Calu3 (cell line): ENCODE measurements at places on chromosomes 11 and 22.

GRCh38 chr22:30910358-30910757, 58.2 kb downstream of the MORC2 start:
- no peak for DNase-seq

- no peak for DNase-seq
These were observed 243.4 kb upstream of the POU2AF2 start for GRCh38 chr11:111001986-111002611.

- peak; percentile 82 for DNase-seq
These were observed 43.2 kb downstream of the NEU3 start for GRCh38 chr11:75031771-75032549.

- no peak for DNase-seq
These were observed 1018.3 kb upstream of the RAG2 start for GRCh38 chr11:37616291-37616690.

DNA sequence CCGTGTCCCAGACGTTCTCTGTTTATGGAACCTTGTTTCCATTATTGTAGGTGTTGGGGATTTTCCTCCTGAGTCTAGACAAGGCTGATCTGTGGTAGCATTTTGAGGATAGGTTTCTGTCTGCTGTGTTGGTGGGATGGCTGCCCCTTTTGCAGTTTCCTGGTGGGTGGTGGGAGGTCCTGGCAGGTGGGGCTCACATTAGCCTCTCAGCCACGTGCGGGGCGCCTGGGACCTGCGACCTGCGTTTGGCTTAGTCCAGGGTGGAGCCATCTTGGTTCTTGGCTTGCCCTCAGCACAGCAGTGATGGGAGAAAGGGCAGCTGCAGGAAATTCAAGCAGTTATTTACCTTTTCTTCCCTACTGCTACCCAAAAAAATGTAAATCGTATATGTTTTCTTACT, 143.4 kb downstream of the TBC1D22A start:
- no peak for DNase-seq

DNA sequence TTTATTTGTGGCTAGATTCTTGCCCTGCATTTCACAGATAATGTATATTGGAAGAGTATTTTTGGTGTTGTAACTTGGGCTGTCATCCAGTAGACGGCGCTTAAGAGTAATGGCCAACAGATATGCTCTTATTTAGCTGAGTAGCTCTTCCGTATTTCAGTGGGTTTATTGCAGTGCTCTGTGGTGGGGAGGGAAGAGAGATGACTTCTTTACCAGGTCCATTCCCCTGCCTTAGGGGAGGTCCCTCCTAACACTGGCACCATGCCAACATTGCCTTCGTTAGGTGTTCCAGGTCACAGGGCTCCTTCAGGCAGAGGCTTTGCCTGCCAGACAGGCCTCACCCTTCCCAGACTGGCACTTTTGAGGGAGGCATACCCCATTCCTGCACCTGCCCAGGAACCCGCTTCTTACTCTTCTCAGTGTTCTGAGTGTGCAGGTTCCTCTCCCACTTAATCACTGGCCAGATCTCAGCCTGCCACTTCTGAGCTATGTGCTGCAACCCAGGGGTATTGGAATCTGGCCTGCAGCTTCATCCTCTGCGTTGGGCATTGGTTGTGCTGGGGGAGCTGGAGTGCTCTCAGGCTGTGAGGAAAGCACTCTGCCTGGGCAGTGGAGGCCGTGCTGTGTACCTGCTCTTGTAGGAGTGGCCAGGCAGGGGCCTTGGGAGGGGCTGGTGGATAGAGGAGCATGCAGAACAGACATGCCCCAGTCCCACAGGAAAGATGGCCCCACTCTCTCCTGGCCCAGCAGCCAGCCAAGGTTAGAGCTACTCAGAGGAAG, 29.4 kb upstream of the SLN start:
- DNase-seq, result peak; percentile 13

DNA sequence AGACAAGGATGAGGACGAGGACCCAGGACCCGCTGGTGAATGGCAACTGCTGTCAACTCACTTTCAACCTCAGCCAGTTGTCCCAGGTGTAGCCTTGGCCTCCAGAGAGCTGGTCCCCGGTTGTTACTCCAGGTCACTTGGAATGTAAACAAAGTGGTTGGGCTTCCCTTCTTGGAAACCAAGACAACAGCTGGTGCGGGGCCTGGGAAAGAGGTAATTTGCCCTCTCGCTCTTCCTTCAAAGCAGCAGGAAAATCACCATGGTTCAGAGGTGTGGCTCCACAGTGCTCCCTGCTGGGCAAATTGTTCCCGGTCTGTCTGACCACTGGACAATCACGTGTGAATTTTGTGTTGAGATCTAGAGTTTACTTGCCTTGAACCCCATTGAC, 15.0 kb downstream of the SLC1A2 start:
- peak; percentile 74 for DNase-seq

DNA sequence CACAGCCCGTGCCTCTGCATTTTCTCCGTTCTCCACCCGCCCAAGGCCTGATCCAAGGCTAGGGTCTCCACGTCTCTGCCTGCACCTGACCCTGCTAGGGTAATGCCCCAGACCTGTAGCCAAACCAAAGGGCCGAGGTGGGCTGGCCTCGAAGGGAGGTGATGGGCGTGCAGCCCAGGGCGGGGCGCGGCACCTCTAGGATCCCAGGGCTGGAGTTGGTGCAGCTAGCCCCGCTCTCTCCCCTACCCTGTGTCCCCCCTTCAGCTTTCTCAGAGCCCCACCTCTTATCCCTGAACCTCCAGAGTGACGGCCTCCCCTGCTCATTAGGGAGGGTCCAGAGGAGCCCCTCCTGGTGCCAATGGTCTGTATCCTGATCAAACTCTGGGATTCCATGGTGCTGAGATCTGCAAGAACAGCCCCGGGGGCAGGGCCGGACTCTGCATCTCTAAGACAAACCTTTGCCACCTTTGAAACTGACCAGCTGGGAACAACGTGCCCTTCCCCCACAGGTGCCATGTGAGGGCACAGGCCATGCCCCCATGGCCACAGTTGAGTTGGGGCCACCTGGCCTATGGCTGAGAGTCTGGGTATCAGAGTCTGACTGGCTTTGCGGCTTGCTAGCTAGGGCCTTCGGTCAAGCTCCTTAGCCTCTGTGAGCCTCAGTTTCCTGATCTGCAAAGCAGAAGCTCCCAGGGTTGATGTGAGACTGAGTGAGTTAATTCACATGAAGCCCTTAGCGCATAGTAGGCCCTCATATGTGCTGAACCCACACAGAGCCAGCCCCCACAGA, 23.1 kb upstream of the CBX7 start:
- peak; percentile 44 for DNase-seq

- no peak for DNase-seq
These were observed 419.5 kb upstream of the TENM4 start for GRCh38 chr11:79860336-79860735.

DNA sequence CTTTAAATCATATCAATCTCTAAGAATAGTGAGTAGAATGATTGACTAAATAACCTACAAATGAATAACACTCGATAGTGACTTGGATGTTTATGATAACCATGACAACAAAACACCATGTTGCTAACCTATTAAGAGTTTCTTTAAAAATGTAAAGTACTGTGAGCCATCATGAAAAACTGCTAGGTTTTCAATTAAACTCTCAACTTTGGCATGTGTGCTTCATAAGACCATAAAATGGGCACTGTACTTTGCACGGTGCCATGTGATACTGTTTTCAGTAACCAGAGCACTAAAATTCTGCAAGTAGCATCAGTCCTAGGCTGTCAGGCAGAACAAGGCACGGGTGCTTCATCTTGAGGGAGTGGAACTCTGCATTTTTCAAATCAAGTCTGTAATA, 96.2 kb upstream of the TRIM77 start:
- DNase-seq, result no peak

DNA sequence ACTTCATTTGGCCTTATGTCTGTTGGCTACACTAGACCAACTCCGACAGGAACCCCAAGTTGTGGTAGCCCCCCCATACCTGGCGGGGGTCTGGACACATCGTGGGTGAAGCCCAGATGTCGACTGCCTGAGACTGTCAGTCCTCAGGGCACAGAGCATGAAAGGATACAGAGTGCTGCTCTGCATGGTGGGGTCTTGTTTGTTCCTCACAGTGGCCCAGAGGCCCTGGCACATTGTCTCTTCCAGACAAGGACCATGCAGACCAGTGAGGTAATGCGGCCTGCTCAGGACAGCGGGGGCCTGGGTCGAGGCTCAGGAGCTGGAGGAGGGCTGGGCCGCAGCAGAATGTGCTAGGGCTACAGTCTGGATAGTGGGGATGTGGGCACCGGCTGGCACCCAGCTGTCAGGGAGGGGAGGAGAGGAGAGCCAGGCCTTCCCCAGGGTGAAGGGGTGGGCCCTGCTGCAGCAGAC, 14.6 kb downstream of the CAPN5 start:
- DNase-seq, result no peak

DNA sequence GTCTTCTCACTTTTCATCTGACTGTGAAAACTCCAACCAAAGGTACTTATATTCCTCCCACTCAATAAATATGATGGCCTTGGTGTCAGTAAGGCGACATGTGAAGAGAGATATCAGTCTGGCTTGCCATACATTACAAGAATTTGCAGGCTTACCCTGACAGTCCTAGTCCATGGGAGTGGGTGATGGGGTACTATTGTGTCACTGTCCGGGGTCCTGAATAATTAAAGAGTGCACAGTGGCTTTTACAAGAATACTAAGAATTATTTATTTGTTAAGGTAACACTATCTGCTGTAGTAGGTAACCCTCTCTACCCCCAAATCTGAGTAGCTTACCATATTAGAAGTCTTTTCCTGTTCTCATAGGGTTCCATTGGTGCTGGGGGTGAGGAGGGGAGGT, 23.1 kb upstream of the IZUMO1R start:
- no peak for DNase-seq

DNA sequence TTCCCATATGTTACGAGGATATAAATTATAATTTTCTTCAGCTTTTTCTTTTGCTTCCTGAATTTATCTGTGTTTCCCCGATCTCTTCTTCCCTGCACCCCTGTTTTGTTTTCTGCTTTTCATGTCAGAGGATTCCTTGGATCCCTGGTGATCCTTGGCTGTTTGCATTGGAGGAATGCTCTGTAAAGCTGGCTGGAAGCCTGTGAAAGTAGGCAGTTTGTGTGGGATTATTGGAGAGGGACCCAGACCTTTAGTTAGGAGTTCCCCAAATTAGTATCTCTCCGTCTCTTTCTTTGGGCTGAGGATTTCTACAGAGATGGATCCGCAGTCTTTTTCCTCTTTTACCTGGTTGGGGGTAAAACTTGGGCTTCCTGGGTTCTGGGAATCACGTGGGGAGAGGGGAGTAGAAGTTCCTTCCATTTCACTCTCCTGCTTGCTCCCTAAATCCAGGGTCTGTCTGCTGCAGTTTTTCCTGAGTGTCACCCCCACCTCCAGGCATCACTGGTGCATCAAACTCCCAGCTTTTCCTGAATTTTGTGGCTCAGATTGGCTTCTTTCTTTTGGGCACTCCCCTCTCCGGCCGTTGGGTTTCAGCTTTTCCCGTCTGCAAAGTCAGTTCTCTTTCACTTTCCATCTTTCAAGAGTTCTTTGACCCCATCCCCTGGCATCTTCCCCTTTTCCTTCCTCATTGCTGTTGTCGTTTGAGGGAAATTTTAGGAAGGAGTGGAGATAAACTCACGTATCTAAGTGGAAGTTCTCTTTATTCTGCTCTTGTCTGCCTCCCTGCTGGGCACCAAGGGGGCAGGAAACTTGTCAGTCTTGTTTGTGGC, 79.1 kb upstream of the ALX4 start:
- no peak for DNase-seq

DNA sequence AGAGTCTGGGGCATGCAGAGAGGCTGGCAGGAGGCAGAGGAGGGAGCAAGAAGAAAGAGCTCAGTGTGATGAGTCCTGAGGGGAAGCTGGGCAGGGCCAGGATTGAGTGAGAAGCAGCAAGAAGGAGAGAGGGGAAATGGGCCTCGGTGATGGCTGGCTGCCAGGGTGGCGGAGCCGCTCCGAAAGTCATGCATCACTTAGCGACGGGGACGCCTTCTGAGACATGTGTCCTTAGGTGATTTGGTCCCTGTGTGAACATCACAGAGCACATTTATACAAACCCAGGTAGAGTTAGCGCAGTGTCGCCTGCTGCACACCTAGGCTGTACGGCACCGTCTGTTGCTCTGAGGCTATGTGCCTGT, 15.1 kb downstream of the TBC1D22A start:
- DNase-seq, result no peak

GRCh38 chr11:72013765-72014711, 15.3 kb downstream of the IL18BP start:
- DNase-seq, result no peak

- no peak for DNase-seq
These were observed 35.0 kb downstream of the PDGFB start for GRCh38 chr22:39209756-39210155.

GRCh38 chr11:125464270-125464662, 31.8 kb downstream of the FEZ1 start:
- no peak for DNase-seq

DNA sequence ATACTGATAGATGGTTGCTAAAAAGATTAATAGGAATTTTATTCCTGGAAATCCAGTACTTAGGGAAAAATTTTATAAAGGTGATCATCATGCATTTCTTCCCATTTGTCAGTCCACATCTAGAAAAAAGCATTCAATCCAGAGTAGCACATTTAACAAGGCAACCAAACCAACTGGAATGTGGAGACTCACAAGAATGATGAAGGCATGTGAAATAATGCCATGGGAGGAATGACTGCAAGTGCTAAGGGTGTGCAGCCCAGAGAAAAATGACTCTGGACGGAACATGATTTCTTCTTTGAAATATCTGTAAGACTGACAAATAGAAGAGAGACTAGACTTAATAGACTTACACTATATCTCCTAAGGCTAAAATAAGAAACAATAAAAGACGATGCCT, 33.8 kb downstream of the BLID start:
- DNase-seq, result no peak

GRCh38 chr11:65899356-65900124, 648 bp downstream of the FOSL1 start:
- peak; percentile 87 for DNase-seq

- no peak for DNase-seq
These were observed 84.2 kb downstream of the CCDC83 start for GRCh38 chr11:85939099-85940015.

- no peak for DNase-seq
These were observed 42.1 kb downstream of the RASSF10 start for GRCh38 chr11:13051257-13051656.

DNA sequence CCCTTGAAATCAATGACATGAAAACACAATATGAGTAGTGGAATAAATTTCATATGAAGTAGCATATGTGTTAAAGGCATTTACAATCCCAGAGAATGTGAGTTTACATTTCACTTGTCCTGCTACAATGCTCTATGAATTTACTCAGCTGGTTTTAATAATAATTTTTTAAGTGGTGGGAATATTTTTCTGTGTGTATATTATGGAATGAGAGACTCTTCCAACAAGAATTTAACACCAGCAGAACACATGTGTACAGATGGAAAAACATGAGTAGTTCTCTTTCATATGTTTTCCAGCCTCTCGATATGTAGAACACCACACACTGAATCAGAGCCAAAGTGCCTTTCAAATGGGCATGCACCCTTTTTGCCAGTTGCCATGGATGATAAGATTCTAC, 170.4 kb downstream of the MAML2 start:
- DNase-seq, result no peak

DNA sequence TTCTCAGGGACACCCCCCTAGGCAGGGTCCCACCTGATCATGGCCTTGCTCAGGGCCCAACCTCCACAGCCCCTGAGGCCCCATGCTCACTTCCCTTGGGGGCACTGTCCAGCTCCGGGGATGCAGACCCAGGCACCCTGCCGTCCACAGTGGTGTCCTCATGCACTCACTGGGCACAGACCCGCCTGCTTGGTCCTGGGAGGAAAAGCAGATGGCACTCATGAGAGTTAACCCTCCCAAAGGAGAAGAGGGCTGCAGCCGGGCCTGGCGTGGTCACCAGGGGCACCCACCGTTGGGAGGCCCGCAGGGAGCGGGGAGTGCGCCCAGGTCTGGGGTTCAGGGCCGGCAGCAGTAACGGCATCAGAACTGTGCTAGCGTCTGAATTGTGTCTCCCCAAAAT, 1270.9 kb downstream of the BRD1 start:
- DNase-seq, result no peak

- no peak for DNase-seq
These were observed 414.9 kb downstream of the TBC1D22A start for GRCh38 chr22:47177334-47177815.
